ENCODE measurements at places on chromosomes 5 and 9.

GRCh38 chr5:169367861-169368260 lies 66.9 kb upstream of the SLIT3 start:
- DNase-seq: no peak

GRCh38 chr5:135535420-135535819 lies 344 bp downstream of the NEUROG1 start:
- no peak for DNase-seq

DNA sequence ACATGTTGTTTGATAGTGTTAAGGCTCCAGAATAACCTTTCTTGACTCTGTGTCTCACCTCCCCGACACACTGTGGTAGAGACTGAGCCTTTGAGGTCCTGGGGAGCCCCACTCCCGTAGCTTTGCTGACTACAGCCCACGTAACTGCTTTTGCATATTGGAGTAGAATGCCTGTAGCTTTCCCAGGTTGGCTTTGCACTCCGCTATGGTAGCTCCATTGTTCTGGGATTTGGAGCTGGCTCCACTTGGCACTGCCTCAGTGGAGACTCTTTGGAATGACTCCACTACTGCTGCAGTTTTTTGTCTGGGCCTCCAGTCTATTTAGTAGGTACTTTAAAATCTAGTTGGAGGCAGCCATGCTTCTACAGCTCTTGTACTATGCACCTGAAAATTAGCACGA lies 56.2 kb upstream of the ANXA1 start:
- DNase-seq: no peak

GRCh38 chr5:94243612-94244011 lies 374.8 kb downstream of the KIAA0825 start:
- no peak for DNase-seq

DNA sequence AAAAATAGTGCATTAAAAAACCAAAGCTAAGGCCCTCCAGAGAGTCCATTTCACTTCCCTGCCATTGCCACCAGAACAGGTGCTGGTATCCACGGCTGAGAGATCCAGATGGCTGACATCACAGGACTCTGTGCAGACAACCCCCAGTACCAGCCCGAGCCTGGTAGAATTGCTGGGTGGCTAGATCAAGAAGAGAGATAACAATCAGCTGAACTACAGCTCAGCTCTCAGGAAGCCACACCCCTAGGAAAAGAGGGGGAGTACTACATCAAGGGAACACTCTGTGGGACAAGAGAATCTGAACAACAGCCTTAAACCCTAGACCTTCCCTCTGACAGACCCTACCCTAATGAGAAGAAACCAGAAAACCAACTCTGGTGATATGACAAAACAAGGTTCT lies 73.8 kb upstream of the SLIT3 start:
- DNase-seq: no peak

DNA sequence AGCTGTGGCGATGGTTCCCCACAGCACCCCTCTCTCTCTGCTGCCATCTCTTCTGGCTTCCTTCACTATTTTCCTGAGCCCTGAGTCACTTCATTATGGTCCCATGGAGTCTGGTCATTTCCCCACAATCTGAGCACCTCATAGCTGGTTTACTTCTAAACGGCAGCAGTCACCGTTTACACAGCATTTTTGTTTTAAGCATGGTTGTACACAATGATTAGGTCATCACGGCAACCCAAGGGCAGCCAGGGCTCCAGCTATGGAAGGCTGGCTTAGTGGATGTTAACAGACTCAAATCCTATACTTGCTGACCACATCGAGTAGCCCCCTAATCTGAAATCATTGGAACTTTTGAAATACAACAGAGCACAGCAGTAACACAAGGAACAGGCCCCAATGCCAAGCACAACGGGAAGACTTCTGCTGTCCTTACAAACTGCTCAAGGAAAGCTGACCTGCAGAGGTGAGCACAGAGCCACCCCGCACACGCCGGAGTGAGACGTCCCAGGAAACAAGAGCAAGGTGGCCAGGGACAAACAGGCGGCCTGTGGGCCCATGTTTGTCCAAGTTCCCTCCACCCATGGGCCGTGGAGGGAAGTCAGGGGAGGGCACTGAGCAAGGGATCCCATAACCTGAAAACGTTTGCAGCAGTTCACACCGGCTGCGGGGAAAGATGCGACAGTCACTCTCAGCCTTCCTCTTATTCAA lies 22.9 kb downstream of the CAMSAP1 start:
- DNase-seq: no peak

- DNase-seq: no peak
These were observed 43.5 kb downstream of the NAA35 start for GRCh38 chr9:85984457-85984856.

DNA sequence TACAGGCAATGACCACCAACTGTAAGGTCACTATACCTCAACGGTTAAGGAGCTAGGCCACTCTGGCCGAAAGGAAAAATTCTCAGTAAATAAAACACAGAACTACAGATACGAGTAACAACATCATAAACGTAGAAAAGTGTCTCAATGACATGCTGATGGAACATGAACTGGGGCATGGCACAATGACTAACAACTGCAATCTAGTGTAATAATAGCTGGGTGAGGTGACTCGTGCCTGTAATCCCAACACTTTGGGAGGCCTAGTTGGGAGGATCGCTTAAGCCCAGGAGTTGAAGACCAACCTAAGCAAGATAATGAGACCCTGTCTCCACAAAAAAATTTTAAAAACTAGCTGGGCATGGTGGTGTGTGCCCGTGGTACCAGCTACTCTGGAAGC lies 9.8 kb upstream of the RAPGEF6 start:
- no peak for DNase-seq

All from brain pericyte (primary cell).